NCI-H774 (cell line): ENCODE measurements at places on chromosomes 2 and 18.

- DNase-seq = no peak
These were observed 64.6 kb upstream of the CNGA3 start for GRCh38 chr2:98281607-98282006.

DNA sequence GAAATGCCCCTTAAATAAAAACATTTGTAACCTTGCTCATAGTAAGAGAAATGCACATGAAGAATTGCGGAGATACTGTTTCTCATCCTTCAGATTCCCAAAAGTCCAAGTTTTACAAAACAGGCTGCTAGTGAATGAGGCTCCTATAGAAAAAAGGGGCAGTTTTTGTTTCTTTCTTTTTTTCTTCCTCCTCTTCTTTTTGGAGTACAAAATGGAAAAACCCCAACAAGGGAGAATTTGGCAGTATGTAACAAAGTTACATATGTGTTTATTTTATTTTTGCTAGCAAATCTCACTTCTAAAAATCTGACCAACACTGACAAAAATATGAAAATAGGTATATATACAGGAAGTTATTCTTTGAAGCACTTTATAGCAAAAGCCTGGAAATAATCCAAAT lies 7.1 kb upstream of the BAZ2B start:
- no peak for DNase-seq

DNA sequence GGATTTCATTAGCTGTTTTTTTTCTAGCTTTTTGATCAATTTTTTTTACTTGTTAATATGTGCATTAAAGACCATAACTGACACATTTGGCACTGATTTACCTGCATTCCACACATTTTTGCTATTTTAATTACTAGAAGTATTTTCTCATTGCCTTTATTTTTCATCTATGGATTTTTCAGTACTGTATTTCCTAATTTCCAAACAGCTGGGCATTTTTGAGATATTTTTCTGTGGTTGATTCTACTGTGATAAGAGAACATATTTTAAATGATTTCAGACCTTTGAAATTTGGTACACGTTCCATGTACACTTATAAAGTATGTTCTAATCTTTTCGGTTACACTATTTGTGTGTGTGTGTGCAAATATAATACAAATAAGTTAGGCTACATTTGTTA lies 135.3 kb downstream of the PARD3B start:
- DNase-seq = no peak

DNA sequence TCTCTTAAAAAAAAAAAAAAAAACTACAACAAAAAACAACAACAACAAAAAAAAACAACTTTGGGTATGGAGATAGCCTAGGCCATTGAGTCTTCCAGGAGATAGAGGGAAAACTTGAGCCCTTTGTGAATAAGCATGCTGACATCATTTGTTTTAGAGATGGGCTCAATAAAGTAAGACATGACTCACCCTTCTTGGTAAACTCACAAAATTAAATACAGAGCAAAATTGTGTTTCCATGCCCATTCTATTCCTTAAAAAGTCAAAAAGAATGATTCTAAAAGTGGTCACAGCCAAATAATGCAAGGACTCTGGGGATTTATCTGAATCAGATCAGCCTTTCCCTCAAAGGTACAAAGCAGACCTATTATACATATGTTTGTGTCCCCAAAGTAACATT lies 117.4 kb downstream of the ETAA1 start:
- DNase-seq = no peak

- no peak for DNase-seq
These were observed 37.5 kb upstream of the COL5A2 start for GRCh38 chr2:189217051-189217450.

- no peak for DNase-seq
These were observed 33.3 kb downstream of the DOCK10 start for GRCh38 chr2:225008935-225009334.

DNA sequence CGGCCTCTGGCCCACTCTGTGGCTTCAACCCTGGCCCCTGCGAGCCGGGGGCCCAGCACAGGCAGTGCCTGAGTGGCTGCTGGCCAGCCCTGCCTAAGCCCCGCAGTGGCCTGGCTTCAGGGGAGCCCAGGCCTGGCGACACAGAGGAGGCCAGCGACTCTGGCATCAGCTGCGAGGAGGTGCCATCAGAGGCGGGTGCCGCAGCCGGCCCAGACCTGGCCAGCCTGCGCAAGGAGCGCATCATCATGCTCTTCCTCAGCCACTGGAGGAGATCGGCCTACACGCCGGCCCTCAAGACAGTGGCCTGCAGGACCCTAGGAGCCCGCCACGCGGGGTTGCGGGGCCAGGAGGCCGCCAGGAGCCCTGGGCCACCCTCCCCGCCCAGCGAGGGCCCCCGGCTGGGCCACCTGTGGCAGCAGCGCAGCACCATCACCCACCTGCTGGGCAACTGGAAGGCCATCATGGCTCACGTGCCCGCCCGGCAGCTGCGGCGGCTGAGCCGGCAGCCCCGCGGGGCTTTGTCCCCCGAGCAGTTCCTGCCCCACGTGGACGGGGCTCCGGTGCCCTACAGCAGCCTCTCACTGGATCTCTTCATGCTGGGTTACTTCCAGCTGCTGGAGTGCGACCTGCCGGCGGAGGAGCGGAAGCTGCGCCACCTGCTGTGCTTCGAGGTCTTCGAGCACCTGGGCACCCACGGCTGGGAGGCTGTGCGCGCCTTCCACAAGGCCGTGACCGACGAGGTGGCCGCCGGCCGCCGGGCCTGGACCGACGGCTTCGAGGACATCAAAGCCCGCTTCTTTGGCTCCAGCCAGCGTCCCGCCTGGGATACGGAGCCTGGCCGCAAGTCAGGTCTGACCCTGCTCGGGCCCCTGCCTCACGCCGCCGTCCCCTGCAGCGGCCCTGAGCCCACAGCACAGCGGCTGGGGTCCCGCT lies 7.5 kb upstream of the KLHL30 start:
- DNase-seq = no peak

DNA sequence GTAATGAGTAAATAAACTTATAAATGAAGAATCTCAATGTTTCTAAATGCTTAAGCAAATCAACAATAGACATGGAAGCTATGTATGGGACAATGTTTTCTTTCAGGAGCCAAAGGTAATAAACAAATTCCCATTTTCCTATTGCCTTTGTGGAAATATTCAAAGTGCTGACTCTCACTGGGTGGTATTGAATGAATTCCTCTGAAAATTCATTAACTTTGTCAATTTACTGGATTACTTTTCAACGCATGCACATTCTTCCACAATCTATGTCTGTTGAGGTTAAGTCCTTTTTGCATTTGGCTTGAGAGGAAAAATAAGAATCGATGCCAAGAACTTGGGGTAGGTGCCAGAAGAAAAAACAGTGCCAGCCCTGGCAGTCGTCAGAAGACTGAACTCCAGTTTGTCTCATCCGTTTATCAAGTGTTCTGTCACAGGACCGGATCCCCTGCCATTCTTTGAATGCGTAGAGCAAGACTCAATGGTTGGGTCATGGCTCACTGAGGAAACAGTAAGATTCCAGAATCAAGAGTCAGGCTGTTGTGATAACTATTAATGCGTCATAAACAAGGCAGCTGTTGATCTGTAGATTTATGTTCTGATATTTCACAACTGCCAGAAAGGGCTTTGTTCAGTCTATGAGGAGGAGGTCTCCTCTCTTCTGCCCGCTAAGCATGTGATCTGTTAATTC lies 133.3 kb downstream of the GFPT1 start:
- no peak for DNase-seq

GRCh38 chr2:68971591-68972231 lies 2.7 kb upstream of the GKN1 start:
- no peak for DNase-seq

DNA sequence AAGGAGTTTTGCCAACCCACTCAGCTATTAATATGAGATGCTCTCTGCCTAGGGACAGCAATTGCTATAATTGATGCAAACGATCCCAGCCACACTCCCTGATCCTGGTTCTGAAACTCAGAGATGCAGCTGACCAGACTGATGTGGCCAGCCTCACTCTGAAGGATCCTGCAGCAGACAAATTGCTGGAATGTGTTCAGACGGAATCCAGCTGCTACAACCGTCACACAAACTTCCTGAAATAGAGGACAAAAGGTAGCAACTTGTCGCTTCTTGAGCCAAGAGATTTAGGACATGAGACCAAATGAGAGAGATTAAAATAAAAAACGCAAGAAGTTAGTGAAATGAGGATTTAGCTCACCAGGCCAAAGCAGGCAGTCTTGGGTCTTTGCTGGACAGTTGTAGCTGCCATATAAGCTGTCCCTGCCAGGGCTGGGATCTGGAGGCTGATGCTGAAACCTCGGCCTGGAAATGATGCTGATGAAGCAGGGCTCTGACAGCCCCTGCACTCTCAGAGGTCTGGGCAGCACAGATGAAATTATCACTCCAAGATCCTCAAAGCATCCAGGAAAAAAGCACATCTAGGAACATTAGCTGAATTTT lies 8.3 kb upstream of the YWHAQ start:
- no peak for DNase-seq

DNA sequence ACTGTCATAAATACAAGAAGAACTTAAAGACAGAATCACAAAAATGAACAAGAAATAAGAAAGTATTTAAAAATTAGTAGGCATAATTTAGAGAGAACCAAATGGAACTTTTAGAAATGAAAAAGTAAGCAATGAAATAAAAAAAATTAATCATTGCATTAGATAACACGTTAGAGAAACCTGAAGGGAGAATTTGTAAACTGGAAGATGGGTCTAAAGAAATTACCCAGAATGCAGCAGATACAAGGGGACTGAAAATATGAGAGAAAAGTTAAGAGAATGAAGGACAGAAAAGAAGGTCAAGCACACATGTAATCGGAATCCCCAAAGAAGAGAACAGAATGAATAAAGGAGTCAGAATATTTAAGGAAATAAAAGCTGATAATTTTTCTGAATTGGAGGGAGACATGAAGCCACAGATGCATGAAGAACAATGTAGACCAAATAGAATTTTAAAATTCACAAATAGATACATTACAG lies 21.5 kb downstream of the TCF4 start:
- no peak for DNase-seq

- DNase-seq = no peak
These were observed 190.9 kb downstream of the TFCP2L1 start for GRCh38 chr2:121094101-121094500.

GRCh38 chr2:177334940-177335543 lies 57.5 kb upstream of the AGPS start:
- peak; percentile 66 for DNase-seq

DNA sequence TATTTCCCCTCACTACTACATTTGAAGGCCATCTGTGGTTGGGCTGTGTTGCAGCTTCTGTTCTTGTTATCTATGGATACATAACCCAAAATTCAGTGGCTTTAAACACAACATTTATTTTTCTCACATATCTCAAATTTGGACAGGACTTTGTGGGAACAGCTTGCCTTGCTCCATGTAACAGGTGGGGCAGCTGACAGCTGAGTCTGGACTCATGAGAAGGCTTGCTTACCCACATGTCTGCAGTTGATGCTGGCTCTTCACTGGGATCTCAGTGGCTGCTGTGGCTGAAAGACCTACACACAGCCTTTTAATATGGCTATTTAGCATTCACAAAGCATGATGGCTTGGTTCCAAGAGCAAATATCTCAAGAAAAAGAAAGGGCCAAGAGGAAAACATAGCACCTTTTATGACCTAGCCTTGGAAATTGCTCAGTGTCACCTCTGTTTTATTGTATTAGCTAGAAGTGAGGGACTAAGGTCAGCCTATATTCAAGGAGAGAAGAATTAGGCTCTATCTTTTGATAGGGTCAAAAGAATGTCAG lies 296.8 kb upstream of the ZNF521 start:
- DNase-seq = no peak

DNA sequence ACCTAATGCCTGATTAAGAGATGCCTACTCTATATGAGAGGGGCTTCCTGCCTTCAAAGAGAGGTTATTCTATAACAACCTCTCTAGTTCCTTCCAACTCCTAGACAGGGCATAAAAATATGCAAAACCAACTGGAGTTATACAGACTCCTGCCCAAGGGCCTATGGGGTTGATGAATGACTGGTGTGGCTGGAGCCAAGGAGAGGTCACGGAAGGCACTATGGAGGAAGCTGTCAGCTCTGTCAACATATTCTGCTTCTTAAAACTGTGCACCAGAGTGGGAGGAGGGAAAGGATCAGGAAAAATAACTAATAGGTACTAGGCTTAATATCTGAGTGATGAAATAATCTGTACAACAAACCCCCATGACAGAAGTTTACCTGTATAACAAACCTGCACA lies 120.9 kb upstream of the CDC42EP3 start:
- no peak for DNase-seq

DNA sequence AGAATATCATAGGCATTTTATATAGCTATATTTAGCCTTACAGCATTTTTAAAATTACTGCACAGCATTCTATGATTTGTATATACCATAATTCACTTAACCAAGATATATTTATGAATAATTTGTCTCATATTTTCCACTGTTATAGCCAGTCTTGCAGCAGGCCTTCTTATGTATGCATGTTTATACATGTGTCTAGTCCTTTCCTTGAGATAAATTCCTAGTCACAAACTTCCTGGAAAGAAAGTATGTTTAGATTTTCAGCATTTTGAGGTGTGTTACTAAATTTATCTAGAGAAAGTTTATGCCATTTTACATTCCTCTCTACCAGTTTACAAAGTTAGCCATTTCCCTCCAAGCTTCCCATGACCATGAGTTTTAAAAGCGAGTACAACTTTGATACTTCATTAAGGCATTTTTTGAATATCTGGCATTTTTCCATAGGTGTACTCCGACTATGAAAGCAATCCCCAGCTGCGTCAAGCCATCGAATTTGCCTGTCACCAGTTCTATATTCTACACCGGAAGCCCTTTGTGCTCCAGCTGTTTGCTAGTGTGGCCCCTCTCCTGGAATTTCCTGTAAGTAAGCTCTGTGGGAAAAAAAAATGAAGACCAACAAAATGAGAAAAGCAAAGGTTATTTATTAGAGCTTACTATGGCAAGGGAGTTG lies 59.4 kb upstream of the RPE start:
- no peak for DNase-seq

DNA sequence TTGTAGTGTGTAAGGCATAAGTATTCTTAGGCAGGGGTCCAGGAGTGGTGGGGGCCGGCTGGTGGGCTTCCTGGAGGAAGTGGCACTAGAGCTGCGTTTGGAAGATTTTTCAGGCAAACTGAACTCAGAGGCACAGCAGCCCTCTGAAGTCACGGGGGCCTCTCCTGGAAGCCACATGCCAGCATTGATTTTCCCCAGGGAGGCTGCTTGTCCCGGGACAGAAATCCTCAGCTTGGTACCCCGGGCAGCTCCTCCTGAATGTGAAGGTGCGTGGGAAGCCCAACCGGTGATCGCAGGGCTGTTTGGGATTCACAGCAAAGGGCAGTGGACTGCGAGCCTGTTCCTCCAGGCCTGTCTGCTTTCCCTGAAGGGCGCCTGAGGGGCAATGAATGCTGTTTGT lies 1.6 kb upstream of the PDIA6 start:
- DNase-seq = no peak
